Vagina (tissue), 2 donors: ENCODE measurements at places on chromosomes 3 and 15.

- H3K27me3 ChIP-seq: no peaks in the 10 kb centered on the region
- no peak overlapping the region for H3K4me3 ChIP-seq
- DNase-seq: no peak
- no peak overlapping the region for H3K27ac ChIP-seq
- H3K36me3 ChIP-seq: no peaks in the 10 kb centered on the region
Observed at GRCh38 chr3:190108804-190109203, 11.9 kb downstream of the P3H2 start.

- no peaks in the 10 kb centered on the region for H3K36me3 ChIP-seq
- H3K27me3 ChIP-seq: no peaks in the 10 kb centered on the region
- no peak for DNase-seq
- H3K4me1 ChIP-seq: no peaks in the 10 kb centered on the region
Observed at GRCh38 chr3:154852515-154852914, 227.6 kb upstream of the MME start.

GRCh38 chr3:112605285-112605684 is 35.7 kb downstream of the CCDC80 start:
- H3K27ac ChIP-seq: no peak overlapping the region
- H3K4me3 ChIP-seq: no peak overlapping the region

- no peak overlapping the region for H3K4me3 ChIP-seq
- no peaks in the 10 kb centered on the region for H3K27me3 ChIP-seq
- no peak overlapping the region for H3K27ac ChIP-seq
- no peak for DNase-seq
Observed at GRCh38 chr15:52082197-52083036, 30.2 kb downstream of the BCL2L10 start.

DNA sequence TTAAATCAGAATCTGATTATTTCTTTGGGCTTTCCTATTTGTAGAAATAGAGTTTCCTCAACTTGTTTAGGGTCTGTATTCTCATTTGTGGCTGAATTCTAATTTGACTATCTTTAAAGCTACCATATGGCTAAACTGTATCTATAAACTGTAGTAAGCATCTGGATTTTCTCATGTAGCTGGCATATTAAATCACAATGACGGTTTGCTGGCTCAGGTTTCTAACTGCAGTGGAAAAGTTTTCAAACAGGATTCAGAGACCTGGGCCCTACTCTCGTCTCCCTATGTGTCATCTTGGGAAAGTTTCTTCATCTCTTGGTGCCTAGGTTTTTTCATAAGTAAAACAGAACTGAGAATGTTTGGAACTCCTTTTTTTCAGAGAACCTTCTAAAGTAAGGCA is 68.3 kb downstream of the GALK2 start:
- H3K36me3 ChIP-seq: no peaks in the 10 kb centered on the region
- no peak for DNase-seq
- H3K27ac ChIP-seq: peak overlapping the region; percentile 33
- peaks cover 9% of the 10 kb centered on the region for H3K4me1 ChIP-seq
- H3K27me3 ChIP-seq: no peaks in the 10 kb centered on the region
- H3K4me3 ChIP-seq: no peak overlapping the region

GRCh38 chr3:32759342-32759741 is 58.5 kb upstream of the TRIM71 start:
- peaks cover 18% of the 10 kb centered on the region for H3K36me3 ChIP-seq
- no peak for DNase-seq
- no peak overlapping the region for H3K4me3 ChIP-seq

GRCh38 chr3:45858809-45859543 is 17.1 kb upstream of the LZTFL1 start:
- H3K36me3 ChIP-seq: no peaks in the 10 kb centered on the region
- H3K27ac ChIP-seq: no peak overlapping the region
- H3K4me3 ChIP-seq: no peak overlapping the region
- no peaks in the 10 kb centered on the region for H3K4me1 ChIP-seq

DNA sequence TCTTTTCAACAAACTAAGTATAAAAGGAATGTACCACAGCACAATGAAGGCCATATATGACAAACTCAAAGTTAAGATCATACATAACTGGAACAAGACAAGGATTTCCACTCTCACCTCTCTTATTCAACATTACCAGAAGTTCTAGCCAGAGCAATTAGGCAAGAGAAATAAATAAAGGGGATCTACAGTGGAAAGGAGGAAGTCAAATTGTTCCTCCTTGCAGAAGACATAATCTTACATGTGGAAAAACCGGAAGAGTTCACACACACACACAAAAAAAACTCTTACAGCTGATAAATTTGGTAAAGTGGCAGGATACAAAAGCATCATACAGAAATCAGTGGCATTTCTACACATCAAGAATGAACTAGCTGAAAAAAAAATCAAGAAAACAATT is 277.9 kb downstream of the MCTP2 start:
- H3K36me3 ChIP-seq: no peaks in the 10 kb centered on the region
- no peaks in the 10 kb centered on the region for H3K27me3 ChIP-seq
- H3K4me3 ChIP-seq: no peak overlapping the region
- no peaks in the 10 kb centered on the region for H3K4me1 ChIP-seq

- H3K27me3 ChIP-seq: no peaks in the 10 kb centered on the region
- H3K27ac ChIP-seq: peak overlapping the region; percentile 45
- peaks cover 23% of the 10 kb centered on the region for H3K36me3 ChIP-seq
- H3K4me3 ChIP-seq: no peak overlapping the region
Observed at GRCh38 chr3:70989174-70989573, 594.4 kb downstream of the FOXP1 start.

DNA sequence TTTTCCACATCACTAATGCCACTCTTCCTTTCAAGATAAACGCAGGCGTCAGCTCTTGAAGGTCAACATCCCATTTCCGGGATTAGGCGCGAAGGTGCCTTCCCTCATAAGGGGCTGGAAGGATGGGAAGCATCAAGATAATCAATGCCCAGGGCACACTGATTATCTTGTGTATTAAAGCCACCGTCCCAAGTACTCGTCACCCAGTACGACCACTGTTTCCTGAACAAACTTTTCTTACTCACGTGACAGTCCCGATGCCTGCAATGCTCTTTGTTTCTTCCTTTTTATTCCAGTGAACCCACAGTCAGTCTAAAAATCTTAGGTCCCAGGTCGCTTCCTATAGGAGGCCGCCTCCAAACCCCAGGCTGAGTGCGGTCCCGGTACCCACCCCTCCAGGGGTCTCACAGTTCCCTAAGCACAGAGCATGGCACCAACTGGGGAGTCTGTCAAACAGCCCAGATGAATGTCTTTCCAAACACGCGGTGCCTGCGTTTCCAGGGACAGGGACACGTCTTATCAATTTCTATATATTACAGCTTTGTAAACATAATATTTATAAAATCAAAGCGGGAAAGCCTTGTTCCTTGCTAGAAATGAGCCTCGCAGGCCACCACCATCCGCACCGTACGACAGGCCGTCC is 589 bp downstream of the ANAPC13 start:
- peak overlapping the region; percentile 92 for H3K4me3 ChIP-seq
- no peaks in the 10 kb centered on the region for H3K27me3 ChIP-seq
- H3K27ac ChIP-seq: peak overlapping the region; percentile 92

DNA sequence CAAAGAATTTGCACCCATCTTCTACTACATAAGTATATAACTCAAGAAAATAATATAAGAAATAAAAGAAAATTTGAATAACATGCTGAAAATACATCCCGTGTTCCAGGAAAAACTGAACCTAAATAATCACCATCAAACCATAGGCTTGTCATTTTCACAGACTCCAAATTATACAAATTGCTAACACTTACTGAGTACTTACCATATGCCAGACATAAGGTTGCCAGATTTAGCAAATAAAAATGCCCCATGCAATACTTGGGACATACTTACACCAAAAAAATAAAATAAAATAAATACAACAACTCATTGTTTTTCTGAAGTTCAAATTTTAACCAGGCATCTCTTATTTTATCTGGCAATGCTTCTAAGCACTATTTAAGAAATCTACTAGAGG is 760.4 kb upstream of the SEMA6D start:
- DNase-seq: no peak
- H3K36me3 ChIP-seq: no peaks in the 10 kb centered on the region
- no peaks in the 10 kb centered on the region for H3K4me1 ChIP-seq
- H3K27me3 ChIP-seq: no peaks in the 10 kb centered on the region
- no peak overlapping the region for H3K27ac ChIP-seq

GRCh38 chr15:91853948-91854638 is 585 bp downstream of the SLCO3A1 start:
- peak overlapping the region; percentile 73 for H3K4me3 ChIP-seq
- peak overlapping the region; percentile 98 for H3K27ac ChIP-seq
- DNase-seq: no peak
- H3K4me1 ChIP-seq: peaks cover 53% of the 10 kb centered on the region
- no peaks in the 10 kb centered on the region for H3K36me3 ChIP-seq
- H3K27me3 ChIP-seq: no peaks in the 10 kb centered on the region

DNA sequence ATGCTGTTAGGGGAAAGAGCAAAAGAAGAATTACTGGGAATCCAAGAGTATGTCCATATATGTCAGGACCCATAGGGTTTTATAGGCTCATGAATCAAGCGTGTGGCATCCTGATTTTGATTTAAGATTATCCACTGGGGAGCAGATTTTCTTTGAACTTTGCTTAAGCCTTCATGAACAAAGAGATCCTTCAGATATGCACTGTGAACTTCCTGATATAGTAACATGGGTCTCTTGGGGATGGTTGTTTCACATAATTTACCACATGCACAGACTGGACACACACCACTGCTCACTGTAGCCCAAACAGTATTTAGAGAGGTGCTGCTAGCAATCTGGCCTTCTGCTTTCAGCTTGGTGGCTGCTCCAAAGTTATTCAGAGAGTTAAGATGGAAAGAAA is 200.9 kb upstream of the ZPLD1 start:
- H3K27me3 ChIP-seq: no peaks in the 10 kb centered on the region
- DNase-seq: no peak
- no peak overlapping the region for H3K4me3 ChIP-seq
- no peaks in the 10 kb centered on the region for H3K36me3 ChIP-seq
- no peaks in the 10 kb centered on the region for H3K4me1 ChIP-seq
- H3K27ac ChIP-seq: no peak overlapping the region

GRCh38 chr3:113283306-113283705 is 71.9 kb downstream of the BOC start:
- peaks cover 12% of the 10 kb centered on the region for H3K4me1 ChIP-seq
- no peaks in the 10 kb centered on the region for H3K27me3 ChIP-seq
- no peak for DNase-seq
- no peak overlapping the region for H3K27ac ChIP-seq

GRCh38 chr15:41483519-41483918 is 10.2 kb upstream of the ITPKA start:
- no peak overlapping the region for H3K27ac ChIP-seq
- H3K4me1 ChIP-seq: no peaks in the 10 kb centered on the region
- H3K27me3 ChIP-seq: no peaks in the 10 kb centered on the region
- H3K4me3 ChIP-seq: no peak overlapping the region

- no peak overlapping the region for H3K4me3 ChIP-seq
- no peaks in the 10 kb centered on the region for H3K36me3 ChIP-seq
- no peak overlapping the region for H3K27ac ChIP-seq
- DNase-seq: no peak
Observed at GRCh38 chr3:113070681-113071113, 79.9 kb downstream of the GTPBP8 start.

GRCh38 chr3:141485641-141486495 is 959 bp upstream of the RASA2 start:
- no peaks in the 10 kb centered on the region for H3K27me3 ChIP-seq
- DNase-seq: no peak
- H3K4me3 ChIP-seq: peak overlapping the region; percentile 81
- no peaks in the 10 kb centered on the region for H3K36me3 ChIP-seq

DNA sequence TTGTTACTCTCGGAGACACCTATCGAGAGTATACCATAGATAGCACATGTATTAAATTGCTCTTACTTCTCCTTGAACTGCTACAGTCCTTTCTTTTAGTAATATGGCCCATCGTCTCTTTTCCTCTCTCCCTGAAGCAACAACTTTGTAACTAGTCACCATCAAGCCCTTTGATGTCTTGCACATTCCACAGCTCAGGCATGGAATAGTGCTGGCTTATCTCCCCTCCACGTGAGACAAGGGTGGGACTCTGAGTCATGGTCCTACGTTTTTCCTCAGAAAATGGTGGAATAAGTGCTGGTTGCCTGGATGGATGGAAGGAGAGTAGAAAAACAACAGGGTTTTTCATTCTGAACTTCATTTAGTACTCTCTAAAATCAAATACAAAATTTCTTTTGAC is 163.3 kb upstream of the MBNL1 start:
- no peaks in the 10 kb centered on the region for H3K4me1 ChIP-seq
- H3K36me3 ChIP-seq: no peaks in the 10 kb centered on the region
- no peak for DNase-seq
- H3K4me3 ChIP-seq: no peak overlapping the region

DNA sequence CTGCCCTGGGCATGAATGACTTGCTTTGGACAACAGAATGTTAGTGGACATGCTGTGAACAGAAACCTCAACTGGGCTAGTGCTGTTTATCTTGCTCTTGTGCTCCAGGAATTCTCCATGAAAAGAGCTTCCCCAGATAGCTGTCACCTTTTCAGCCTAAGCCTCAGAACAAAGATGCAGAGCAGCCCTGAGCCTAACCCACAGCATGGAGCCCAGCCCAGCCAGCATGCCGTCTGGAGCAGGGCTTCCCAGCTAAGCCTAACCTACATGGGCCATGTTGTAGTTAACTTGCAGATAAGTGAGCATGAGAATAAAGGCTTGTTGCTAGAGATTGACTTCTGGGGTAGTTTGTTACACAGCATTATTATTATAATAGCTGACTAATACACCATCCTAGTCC is 48.9 kb downstream of the SCN5A start:
- H3K27me3 ChIP-seq: no peaks in the 10 kb centered on the region
- DNase-seq: no peak
- no peak overlapping the region for H3K4me3 ChIP-seq
- no peak overlapping the region for H3K27ac ChIP-seq

DNA sequence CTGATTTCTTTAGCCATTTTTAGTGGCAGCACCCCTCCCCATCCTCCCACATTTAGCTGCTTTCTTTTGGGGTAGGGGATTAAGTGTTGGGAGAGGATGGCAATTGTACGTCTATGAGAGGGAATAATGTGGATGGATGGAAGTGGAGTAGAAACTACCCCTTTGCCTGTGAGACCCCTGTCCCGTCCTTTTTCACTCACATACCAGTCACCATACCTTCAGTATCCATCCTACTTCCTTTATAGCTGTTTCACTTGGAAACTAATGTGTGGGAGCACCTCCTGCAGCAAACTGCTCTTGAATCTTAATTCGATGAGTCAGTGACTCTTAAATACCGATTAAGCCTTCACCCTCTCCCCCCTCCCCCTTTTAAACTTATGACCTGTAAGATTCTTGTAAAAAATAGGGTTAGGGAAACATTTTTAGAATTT is 730 bp downstream of the SPRED1 start:
- no peaks in the 10 kb centered on the region for H3K27me3 ChIP-seq
- no peaks in the 10 kb centered on the region for H3K36me3 ChIP-seq
- peak overlapping the region; percentile 83 for H3K4me3 ChIP-seq
- peaks cover 36% of the 10 kb centered on the region for H3K4me1 ChIP-seq
- no peak for DNase-seq
- H3K27ac ChIP-seq: peak overlapping the region; percentile 99

GRCh38 chr3:184423561-184423960 is 43.7 kb downstream of the CHRD start:
- no peak overlapping the region for H3K27ac ChIP-seq
- DNase-seq: no peak
- H3K36me3 ChIP-seq: no peaks in the 10 kb centered on the region
- H3K4me3 ChIP-seq: no peak overlapping the region
- H3K27me3 ChIP-seq: no peaks in the 10 kb centered on the region

- no peaks in the 10 kb centered on the region for H3K27me3 ChIP-seq
- H3K4me3 ChIP-seq: no peak overlapping the region
- H3K36me3 ChIP-seq: no peaks in the 10 kb centered on the region
- H3K4me1 ChIP-seq: peaks cover 11% of the 10 kb centered on the region
- no peak for DNase-seq
Observed at GRCh38 chr3:62876064-62876463, 848 bp upstream of the CADPS start.
